Activated T-cell treated with anti-CD3 and anti-CD28 coated beads, Interleukin-2, amount 50 U/mL, for 72 hours (primary cell): ENCODE measurements at places on chromosomes 4 and X.

DNA sequence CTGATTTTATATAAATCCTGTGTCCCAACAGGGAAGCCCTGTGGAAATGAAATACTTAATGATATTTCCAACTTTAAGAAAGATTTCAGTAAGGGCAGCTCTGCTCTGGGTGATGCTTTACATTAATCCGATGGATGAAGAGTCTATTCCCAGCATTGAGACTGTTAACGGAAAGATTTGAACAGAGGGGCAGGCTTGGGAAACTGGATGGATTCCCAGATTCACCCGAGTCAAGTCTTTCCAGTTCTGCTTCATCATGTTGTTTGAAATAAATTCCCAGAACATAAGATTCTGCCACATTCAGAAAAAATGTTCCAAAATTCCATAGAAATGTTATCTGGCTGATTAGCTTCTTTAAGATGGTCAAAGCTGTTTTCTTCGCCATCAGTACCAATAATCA, 246.0 kb downstream of the FBXW7 start:
- no peak for DNase-seq

DNA sequence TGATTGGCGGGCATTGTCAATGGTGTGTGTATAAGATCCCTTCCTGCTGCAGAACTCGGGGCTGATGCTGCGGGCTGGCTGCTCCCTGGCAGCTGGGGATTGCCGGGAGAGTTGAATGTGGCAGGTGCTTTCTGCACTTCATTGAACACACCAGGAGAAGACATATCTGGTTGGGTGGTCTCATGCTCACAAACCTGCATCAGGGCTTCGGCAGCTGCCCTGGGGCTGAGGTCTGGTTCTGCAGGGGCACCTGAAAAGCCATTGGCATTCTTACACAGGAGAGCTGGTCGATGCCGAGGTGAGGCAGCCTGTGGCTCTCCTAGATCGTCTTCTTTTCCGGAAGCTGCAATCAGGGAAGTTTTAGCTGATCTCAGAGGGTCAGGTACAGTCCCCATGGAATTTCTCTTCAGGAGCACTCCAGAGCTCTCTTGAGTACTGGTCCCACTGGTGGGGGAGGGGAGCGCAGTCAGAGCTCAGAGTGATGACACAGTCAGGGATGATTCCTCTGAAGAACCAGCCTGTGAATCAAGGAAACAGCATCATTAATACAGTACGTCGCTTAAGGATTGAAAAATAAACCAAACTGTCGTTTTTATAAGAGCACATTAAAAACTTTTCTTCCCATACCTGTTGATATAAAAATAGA, 57.8 kb downstream of the GPRIN3 start:
- DNase-seq = no peak

DNA sequence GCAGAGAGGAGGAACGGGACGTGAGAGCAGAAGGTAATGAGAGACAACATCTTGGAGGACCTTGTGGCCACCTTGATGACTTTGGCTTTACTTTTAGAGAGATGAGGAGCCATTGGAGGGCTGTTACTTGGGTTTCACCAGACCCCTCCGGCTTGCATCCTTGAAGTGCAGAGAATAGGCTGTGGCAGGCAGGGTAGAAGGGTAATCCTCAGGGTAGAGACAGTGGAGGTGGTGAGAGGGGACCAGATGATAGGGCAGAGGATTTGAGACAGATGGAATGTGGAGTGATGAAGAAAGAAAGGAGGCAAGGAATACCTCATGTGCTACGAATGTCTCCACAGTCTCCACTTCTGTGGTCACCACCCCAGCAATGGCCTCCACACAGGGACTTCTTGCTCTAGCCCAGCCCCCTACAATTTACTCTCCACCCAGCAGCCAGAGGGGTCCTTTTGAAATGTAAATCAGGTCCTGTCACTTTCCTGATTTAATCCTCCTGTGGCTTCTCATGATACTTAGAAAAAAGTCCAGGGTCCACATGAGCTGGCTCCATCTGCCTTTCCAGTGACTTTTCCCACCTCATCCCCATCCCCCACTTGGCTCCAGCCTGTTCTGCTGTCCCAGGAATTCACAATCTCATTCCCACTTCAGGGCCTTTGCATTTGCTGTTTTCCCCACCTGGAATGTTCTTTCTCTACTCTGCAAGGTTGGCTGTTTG, 115.0 kb downstream of the PJA1 start:
- no peak for DNase-seq

GRCh38 chr4:2913168-2913567, 50.0 kb downstream of the NOP14 start:
- no peak for DNase-seq

DNA sequence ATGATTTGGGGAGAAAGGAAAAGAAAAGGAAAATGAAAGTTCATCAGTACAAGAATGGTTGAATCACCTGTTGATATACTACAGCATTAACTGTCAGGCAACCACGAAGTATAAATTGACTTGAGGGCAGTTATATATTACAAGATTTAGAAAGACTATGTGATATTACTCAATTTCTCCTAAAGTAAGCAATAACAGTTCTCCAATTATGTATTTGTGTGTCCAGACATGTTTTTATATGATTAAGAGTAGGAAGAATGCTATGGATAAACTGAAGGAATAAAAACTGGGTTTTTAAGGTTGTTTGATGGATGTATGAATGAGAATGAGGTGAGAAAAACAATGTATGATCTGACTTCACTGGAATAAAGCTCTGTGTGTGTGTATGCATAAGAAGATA, 2234.4 kb downstream of the ARAP2 start:
- DNase-seq = no peak

DNA sequence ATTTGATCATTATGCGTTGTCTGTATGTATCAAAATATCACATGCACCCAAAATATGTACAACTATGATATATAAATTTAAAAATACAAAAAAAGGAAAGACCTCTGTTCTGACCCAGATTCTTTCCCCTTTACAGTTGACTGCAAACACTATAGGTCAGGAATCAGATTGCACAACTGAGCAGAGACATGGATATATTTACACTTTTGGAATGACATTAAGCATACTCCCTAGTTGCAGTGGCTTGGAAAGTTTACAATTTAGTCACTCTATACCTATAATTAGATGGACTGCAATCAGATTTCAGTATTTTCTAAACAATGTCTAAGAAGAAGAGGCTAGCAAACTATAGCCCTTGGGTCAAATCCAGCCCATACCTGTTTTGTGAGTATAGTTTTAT, 98.5 kb upstream of the INPP4B start:
- DNase-seq = no peak

DNA sequence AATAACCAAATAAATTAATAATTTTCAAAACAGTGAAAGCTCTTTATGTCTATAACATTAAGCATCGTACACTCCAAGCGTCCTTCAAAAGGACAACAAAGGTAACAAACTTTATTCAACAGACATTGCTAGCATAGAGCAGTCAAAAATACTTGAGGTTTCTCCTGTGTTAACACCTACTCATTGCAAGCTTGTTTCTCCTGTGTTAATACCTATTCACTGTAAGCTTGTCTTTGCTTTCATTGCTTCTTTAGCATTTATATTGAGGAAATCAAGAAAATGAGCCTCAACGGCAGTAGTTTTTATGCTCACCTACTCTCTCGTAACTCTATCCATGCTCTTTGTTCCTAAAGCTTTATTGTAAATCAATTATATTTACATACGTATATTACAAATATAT, 3.5 kb downstream of the SPOCK3 start:
- DNase-seq = no peak

GRCh38 chr4:133152831-133153481, 3.9 kb downstream of the PCDH10 start:
- DNase-seq = no peak

DNA sequence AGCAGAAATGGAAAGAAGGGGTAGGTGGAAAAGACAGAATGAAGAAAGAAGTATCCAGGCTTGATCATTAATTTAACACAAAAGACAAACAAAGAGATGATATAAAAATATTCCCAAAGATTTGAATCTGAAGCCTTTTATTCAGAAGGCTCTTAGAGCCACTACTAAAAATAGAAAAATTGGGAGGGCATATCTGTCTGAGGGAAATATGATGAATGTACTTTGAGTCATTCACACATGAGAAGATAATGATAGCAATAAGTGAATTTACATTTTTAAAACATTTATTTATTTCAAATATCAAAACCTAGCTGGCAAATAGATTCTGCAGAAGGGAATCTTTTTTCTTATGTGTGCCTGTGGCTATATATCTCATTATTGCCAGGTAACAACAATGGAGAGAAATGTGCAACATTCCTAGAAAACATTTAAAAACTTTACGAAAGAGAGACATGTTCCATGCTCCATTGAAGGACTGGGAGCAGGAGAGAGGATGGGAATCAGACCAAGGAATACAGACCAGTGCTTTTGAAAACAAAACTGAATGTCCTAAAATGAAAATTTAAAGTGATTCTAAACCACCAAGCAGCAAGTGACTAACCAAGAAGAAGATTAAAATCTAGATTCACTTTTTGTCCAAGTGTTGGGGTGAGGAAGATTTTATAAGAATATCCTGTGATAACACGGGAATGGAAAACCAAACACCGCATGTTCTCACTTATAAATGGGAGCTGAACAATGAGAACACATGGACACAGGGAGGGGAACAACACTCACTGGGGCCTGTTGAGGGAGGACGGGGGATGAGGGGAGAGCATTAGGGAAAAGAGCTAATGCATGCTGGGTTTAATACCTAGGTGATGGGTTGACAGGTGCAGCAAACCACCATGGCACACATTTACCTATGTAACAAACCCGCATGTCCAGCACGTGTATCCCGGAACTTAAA, 41.2 kb downstream of the ANXA5 start:
- DNase-seq = no peak

GRCh38 chr4:16707874-16708273, 190.6 kb downstream of the LDB2 start:
- no peak for DNase-seq

DNA sequence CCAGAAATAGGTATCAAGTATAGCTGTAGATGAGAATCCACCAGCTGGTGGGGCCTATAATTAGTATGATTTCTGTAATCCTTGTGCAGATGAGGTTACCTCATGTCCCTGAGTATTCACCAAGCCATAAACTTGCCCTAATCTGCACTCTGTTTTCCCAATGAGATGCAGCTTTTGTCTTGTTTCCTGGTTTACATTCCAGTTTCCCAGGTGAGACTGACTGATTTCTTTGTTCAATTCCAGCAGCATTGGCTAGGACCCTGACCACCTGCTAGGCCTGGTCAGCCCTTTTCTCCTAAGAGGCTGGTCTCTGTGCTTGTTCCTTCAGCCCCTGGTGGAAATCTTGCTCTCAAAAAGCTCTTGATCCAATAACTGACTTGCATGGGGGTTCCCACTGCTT, 44.6 kb downstream of the GABRB1 start:
- no peak for DNase-seq

DNA sequence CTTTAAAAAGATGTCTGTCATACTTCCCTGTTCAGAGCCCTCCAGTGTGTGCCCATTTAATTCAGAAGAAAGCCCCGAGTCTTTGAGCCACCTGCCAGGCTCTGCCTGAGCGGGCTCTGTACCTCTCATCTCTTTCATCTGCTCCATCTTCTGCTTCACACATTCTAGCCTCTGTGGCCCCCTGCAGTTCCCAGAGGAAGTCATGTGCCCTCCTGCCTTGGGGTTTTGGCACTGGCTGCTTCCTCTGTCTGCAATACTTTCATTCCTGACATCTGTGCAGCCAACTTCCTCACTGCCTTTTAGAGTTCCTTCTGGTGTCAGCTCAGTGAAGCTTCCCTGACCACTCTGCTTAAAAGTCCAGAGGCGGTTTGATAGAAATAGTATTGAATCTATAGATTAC, 6.2 kb upstream of the STK32B start:
- no peak for DNase-seq

- no peak for DNase-seq
Observed at GRCh38 chr4:149835280-149835679, 19.6 kb upstream of the IQCM start.

DNA sequence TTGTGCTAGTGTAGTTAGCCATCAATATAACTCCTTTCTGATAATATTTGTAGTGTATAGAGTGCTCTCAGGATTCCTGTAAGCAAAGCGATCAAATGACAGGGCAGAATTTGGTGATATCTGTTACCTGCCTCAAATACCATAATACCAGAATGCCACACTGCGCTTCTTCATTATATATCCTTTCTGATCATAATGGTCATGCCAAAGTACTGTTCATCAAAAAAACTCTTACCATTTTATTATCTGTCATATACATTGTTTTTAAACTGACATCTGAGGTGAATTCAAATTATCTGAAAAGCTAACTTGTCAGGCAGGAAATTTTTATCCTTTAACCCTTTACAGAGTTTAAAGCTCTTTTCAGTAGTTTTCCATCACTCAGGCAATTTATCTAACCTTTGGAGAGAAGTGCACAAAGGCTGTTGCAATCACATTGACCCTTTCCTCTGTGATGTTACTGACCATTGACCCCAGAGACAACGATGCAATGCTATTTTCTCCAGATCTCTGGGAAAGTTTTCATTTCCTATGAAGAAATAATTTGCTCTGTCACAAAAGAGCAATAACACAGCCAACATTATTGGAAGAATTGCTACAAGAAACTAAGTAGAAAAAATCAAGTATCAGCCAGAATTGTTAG, 37.4 kb downstream of the UGT2B4 start:
- DNase-seq = no peak

DNA sequence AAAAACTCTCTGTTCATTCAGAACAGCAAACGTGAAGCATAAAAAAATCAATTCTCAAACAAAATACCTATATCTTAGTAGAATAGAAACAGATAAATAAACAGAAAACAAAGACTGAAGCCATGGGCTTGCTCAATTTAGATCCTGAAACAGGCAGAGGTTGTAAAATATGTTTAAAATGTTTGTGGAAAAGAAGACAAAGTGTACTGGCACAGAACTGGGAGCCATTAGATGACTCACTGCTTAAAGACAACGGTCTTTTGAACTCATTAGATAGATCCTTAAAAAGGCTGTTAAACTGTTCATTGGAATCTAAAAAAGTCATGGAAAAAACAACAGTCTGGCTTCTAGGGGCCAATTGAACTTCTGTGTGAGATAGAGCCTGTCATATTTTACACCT, 247.0 kb upstream of the NDST4 start:
- no peak for DNase-seq
